NCI-H446 (cell line): ENCODE measurements at places on chromosomes 12 and 14.
A peak's percentile ranks its signal among the peaks of the same experiment; 100 is the strongest.

DNA sequence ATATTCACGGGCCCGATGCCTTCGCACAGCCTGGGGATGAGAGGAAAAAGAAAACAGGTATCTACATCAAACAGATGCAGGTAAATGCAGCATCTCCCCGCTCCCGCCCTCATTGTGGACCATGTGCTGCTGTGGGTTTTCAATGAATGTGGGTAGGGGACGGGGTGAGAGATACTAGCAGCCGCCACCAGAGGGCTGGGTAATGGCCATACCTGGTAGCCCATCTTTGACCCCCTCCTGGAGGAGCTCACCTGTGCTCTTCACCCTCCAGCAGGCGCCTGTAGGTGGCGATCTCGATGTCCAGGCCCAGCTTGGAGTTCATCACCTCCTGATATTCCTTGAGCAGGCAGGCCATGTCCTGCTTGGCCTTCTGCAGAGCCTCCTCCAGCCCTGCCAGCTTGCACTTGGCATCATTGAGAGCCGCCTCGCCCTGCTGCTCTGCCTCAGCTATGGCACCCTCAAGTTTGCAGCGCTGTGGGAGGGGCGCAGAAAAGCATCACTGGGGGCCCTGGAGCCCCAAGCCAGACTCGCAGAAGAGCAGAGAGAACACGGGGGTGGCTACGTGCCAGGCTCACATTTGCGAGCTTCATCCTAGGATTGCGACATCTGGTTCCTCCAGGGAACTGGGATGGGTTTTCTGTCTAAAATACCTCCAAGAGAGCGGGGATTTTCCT, 10.2 kb downstream of the KRT82 start:
- peak; percentile 22 for DNase-seq

GRCh38 chr12:60191676-60192359, 596.0 kb downstream of the SLC16A7 start:
- DNase-seq, result no peak

DNA sequence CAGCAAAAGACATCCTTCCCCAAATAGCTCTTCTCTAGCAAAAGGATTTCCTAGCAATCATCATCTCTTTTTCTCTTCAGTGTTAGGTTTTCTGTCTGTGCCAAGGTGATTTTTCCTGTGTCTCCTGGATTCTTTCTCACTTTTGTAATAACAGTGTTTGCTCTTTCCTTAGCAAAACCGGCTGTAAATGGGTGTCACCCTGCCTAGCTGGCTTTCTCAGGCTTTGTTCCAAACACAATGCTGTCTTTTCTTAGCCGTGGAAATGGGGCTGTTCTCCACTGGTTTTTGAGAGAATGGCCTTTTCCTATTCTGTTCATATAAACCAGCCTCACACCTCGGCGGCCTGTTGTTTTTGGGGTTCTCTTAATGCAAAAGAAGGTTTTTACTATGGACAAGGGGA, 21.9 kb downstream of the JDP2 start:
- DNase-seq, result no peak

GRCh38 chr12:10153271-10154144, 18.4 kb downstream of the OLR1 start:
- peak; percentile 51 for DNase-seq

DNA sequence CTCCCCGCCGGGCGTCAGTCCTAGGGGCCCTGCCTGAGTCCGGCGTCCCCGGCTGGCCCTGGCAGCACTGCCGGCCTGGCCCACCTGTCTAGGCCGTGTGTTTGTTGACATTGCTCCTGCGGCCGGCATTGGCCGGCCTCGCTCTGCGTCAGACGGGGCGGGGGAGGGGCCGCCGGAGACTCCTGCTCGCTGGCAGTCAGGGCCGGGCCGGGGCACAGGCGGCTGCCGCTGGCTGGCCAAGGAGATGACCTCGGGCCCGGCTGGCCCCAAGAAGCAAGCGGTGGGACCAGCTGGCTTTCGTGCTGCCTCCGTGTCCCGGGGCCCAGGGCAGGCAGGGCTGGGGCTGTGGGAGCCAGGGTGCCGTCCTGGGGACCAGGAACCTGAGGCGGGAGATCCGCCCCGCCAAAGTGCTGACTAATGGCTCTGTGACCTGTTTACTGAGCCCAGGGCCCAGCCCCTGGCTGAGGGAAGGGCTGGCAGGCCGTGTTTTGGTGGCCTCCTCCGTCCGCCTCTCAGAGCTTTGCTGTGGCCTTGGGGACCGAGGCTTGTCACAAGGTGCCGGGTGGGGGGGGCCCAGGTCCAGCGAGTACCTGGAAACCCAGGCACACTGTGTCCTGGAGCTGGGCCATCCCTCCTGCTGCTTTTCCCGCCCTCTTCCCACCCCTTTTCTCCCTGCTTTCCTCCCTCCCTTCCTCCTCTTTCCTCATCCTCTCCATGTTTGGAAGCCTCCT, 1.8 kb downstream of the ULK1 start:
- peak; percentile 50 for DNase-seq

- DNase-seq, result no peak
Observed at GRCh38 chr14:70884595-70885342, 22.5 kb upstream of the PCNX1 start.

DNA sequence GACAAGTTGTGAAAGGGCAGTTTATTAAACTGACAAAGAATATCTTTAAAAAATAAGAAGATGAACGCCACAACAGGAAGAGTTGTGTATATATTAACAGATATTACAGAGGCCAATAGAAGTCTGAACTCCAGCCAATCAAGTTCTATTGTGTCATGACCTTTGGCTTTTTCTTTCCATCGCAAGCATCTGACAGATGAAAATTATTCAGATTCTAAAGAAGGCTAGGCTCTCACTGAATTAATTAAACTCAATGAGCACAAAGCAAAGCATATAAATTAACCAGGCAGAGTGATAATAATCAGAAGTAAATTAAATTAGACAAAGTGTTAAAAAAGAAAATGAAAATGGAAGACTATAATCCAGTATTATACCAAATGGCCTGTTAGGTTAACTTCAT, 62.0 kb upstream of the PYGL start:
- DNase-seq, result no peak

DNA sequence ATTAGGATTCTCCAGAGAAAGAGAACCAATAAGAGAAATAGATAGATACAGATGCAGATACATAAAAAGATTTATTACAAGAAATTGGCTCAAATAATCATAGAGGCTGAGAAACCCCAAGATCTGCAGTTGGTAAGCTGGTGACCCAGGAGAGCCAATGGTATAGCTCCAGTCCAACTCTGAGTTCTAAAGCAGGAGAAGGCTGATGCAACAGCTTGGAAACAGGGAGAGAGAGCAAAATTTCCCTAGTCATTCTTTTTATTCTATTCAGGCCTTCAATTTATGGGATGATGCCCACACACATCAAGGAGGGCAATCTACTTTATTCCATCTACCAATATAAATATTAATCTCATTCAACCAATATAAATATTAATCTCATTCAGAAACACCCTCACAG, 218.2 kb downstream of the PRKD1 start:
- DNase-seq, result no peak

DNA sequence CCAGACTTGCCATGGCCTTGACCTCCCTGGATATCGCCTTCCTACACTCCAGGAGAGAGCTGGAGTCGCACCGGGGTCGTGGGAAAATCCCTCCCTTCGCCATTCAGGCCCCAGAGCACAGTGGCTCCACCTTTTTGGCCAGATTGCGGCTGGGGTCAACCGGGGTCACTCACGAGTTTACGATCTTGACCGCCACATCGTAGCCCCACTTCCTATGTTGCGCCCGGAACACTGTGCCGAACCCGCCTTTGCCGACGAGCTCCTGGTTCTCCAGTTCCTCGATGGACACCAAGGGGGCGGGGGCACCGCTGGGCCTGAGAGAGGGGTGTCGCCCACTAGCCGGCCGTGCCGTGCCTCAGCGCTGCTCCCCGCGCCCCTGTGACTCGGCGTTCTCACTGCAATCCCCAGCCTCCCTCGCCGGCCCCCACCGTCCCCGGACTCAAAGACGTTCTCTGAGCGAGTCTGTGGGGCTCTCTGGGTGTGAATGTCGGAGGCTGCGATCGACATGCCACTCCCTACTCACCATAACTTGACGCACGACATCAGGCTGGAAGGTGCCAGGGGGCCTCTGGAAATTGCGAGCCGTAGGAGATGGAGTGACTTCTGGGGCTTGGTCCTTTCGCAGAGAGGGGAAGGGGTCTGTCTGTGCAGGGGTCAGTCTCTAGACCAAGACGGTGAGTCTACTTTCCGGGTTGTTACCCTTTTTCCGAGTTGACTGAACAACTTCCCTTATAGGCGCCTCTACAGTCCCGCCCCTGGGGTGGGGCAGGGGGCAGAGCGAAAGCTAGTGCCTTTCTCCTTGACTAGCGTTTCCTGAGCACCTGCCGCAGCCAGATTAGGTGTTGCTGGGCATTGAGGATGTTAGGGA, at the start of gene RIPK3:
TSS of gene RIPK3 (minus strand) at position 708 of the 868 bp plus-strand sequence. CDS start at position 543, 165 bp downstream.
- DNase-seq, result no peak

GRCh38 chr12:121452985-121453360, 53.1 kb downstream of the RNF34 start:
- no peak for DNase-seq
